Activated CD4-positive, CD25-positive, alpha-beta regulatory T cell treated with anti-CD3 and anti-CD28 coated beads, Interleukin-2, amount 50 U/mL, for 16 hours (primary cell): ENCODE measurements at places on chromosomes 16 and 17.

DNA sequence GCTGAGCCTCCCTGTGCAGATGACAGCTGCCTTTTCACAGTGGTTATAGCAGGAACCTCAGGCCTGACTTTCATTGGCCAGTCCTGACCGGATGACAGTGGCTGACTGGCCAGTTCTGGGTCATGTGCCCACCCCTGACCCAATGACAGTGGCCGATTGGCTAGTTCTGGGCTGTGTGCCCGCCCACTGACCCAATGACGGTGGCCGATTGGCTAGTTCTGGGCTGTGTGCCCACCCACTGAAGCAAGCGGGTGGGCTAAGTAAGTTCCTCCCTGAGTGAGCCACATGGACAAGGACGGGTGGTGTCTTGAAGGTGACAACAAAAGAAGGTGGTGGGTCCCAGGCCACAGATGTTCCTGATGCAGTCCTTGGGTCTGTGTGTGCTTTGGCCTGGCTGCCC, 9.5 kb downstream of the DEF8 start:
- DNase-seq: no peak

DNA sequence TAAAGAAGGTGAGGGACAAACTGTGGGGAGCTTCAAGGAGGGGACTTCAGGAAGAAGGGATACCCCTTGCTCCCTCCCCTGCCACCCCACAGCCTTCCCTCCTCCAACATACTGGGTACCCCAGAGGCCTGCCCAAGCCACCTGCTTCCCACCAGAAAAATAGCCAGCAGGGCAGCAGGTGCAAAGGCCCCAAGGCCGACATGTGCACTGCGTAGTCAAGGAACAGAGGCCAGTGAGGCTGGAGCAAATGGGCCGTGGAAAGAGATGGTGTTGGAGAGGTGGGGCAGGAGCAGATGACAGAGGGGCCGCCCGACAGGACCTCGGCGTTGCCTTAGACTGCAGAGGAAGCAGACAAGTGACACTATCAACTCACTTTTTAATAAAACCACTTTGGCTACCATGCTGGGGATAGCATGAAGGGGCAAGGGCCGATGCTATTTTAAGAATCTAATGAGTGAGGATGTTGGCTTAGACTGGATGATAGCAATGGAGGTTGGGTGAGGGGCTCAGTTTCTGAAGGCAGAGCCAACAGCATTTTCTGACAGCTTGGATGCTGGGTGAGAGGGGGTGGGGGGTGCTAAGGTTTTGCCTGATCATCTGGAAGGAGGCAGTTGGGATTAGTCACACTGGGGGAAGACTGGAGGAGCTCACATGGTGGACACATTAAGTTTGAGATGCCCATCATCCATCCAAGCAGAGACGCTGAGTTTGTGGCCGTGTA, 72.8 kb upstream of the TOB1 start:
- DNase-seq: no peak

DNA sequence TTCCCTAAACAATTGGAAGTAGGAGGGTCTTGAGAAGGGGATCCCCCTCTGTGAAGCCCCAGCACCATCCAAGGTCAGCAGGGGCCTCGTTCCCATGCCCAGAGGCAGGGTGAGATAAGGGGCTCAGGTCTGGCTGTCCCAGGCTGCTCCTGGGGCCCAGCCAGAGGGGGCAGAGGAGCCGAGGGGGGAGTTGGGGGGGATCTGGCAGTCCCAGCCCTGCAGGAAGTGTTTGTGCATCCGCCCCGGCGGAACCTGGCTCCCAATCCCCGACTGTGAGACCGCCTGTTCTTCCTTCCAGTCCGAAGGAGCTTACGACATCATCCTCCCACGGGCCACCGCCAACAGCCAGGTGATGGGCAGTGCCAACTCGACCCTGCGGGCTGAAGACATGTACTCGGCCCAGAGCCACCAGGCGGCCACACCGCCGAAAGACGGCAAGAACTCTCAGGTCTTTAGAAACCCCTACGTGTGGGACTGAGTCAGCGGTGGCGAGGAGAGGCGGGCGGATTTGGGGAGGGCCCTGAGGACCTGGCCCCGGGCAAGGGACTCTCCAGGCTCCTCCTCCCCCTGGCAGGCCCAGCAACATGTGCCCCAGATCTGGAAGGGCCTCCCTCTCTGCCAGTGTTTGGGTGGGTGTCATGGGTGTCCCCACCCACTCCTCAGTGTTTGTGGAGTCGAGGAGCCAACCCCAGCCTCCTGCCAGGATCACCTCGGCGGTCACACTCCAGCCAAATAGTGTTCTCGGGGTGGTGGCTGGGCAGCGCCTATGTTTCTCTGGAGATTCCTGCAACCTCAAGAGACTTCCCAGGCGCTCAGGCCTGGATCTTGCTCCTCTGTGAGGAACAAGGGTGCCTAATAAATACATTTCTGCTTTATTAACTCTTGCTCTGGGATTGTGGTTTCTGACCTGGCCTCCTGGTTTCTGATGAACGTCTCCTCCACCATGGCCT, 14.9 kb downstream of the GPRC5C start:
- DNase-seq: no peak

- peak; percentile 21 for DNase-seq
These were observed 29.0 kb downstream of the PIMREG start for GRCh38 chr17:6473128-6473767.

DNA sequence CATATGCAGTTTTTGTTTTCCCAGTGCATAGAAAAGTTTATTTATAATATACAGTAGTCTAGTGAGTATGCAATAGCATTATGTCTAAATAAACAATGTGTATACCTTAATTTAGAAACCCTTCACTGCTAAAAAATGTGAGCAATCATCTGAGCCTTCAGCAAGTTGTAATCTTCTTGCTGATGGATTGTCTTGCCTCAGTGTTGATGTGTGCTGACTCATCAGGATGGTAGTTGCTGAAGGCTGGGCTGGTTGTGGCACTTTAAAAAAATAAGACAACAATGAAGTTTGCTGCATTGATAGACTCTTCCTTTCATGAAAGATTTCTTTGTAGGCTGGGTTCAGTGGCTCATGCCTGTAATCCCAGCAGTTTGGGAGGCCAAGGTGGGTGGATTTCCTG, 13.9 kb upstream of the CAPNS2 start:
- no peak for DNase-seq
